ENCODE measurements at places on chromosomes 3 and 15.

DNA sequence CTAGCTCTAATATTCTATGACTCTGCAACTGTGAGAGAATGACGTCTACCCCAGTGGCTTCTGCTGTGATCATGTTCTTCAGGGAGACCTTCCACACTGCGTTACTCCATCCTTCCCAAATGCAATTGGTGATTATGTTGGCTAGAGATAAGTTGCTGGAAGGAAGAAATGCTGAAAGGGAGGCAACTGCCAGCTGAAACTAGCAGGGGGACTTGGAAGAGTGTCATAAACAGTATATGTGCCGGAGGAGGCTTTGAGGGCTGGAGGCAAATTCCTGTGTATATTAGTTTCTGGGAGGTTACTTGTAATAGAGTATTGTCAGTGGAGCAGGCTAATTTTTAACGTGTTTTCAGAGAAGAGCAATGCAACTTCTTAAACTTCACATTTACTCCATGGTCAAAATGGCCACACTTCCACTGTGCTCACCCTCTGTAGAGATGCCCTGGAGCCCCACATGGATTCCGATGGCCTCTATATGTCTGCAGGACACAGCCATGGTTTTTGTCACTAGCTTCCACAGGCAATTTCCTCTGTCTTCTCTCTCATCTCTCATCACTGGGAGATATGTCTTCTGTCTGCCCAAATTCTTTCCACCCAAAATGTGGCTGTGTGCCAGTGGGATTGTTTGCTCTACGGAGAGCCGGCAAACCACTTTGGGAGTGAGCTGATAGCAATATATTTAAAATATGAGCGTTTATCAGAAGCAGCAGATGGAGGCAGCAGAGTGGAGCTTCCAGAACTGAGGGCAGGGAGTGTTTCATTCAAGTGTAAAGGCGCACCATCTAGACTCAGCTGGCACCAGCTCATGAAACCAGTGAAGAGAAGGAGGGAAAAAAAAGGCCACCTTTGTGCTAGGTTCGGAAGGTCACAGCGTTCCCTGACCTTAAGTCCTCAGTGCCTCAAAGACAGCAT lies 13.3 kb upstream of the CD47 start:
- no peak for DNase-seq

DNA sequence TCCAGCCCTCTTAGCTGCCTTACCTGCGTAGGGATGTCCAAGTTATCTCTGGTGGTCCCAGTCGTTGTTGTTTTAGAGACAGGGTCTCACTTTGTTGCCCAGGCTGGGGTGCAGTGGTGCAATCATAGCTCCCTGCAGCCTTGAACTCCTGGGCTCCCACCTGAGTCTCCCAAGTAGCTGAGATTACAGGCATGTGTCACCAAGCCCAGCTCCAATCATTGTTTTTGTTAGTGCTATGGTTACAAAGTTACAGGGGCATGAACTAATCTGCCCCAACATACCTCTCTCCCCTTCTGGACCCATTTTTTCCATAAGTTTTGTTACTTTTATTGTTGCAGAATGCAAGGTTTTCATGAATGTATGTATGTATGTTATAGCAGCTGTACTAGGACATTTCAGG lies 54.7 kb downstream of the CTDSPL2 start:
- DNase-seq: no peak

- DNase-seq: no peak
These were observed 18.5 kb upstream of the EPHB1 start for GRCh38 chr3:134776518-134776917.

- DNase-seq: no peak
These were observed 536 bp downstream of the SNAPC5 start for GRCh38 chr15:66496951-66497501.

DNA sequence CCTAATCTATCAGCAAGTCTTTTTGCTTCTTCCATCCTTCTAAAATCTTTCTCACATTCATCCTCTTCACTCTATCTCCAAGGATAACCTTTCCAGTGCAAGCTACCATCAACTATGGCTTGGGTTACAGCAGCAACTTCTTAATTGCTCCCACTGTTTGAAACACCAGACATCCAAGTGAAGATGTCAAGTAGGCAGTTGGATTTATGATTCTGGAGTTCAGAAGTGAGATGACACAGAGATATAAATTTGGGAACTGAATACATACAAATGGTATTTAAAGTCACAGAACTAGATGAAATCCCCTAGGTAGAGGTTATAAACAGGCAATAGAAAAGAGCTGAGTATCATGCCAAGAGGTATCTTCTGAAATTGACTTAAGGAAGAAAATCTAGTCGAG lies 3.7 kb downstream of the UBR1 start:
- no peak for DNase-seq

DNA sequence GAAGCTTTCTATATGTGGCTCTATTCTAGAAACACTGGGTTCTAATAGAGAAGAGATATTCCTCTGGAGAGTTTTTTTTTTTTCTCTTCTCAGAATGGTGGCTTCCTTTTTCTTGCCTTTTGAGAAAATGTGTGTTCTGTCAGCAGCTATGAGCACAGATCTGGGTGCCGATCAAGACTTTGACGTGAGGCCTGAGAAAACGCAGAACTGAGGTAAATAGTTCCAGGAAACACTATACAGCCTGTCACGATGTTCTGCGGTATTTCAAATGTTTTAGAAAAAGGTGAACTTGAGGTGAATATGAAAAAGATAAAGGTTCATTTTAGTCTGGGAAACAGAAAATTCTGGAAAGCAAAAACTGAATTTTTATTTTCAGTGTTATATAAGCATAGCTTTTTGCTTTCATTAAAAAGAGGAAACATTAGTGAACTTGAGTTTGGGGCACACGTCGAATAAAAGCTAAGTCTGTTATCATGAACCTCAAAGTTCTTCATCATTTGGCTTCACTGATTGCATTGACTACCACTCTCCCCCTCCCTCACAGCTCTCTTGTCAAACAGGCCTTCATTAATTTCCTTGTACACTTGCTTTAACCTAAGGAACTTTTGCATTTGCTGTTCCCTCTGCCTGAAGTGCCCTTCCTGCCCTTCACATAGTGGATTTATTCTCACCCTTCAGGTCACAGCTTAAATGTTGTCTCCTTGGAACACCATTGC lies 265.1 kb downstream of the NFKBIZ start:
- no peak for DNase-seq

DNA sequence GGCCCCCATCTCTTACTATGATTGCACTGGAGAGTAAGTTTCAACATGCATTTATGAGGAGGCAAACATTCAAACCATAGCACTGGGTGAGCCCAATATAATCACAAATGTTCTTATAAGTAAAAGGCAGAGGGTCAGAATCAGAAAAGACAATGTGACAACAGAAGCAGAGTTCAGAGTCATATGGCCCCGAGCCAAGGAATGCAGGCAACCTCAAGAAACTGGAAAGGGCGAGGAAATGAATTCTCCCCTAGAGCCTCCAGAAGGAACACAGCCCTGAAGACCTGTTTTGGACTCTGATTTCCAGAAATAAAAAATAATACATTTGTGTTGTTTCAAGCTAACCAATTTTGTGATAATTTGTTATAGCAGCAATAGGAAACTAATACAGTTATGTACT lies 81.3 kb upstream of the ABI3BP start:
- DNase-seq: no peak

GRCh38 chr15:36484038-36484778 lies 95.2 kb upstream of the CDIN1 start:
- DNase-seq: no peak

DNA sequence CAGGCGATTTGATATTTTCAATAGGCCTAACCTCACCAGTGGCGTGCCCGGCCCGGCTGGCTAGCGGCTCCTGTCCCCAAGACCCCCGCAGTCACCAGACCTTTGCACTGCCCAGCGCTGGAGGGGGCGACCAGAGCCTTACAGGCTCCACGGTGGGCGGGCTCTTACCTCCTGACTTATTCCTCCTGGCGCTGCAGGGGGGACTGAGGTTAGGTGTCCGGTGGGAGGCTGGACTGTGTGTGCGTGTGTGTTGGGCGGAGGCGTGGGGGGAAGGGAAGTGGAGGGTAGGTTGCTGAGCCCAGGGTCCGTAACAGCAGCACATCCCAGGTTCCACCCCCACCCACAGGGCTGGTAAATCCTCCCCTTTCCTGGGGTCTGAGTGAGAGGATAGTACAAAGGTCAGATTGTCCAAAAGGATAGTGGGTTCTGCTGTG lies 27.5 kb upstream of the THRB start:
- no peak for DNase-seq

DNA sequence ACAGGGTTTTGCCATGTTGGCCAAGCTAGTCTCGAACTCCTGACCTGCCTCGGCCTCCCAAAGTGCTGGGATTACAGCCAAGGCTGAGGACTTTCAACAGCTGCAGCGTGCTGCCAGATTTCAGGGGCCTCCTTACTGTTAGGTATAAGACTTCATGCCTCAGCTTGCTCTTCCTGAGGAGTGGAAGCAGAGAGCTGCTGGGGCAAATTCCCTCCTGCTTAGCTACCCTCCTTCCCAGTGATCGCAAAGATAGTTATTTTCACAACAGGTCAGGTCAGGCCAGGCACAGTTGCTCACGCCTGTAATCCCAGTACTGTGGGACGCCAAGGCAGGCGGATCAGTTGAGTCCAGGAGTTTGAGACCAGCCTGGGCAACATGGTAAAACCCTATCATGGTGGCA lies 2.6 kb upstream of the CPNE9 start:
- no peak for DNase-seq

- no peak for DNase-seq
These were observed 70.7 kb downstream of the TOP2B start for GRCh38 chr3:25594007-25594502.

DNA sequence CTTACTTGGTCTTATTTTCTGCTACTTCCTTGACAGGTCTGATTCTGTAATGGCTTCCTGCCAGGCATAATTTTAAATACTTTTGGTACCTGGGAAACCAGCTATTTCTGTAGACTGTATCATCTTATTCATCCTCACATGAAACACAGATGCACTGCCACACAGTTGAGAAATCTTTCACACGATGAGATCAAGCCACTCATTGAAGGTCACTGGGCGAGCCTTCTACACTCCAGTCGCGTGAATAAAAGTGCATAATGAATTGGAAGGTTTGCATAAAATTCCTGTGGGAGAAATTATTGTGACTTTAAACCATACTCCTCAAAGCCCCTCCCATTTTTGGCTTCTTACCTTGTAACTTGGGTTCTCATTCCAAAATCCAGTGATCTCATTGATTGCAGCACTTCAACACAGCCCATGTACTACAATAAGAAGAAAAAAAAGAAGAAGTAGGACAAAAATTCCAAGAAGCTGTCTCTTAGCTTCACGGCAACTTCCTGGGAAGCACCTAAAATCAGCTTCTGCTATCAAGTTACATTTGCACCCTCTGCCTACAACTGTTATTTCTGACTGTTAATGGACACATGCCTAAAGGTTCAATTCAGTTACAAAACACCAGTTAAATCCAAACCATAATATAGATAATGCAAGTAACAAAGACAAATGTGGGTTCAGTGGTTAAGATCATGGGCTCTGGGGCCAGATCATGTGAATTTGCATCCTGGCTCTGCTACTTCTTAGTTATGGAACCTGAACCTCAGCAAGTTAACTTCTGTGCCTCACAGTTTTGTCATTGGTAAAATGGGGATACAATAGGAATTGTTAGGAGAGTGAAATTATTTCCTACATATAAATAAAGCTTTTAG lies 39.0 kb downstream of the SHC4 start:
- no peak for DNase-seq

- no peak for DNase-seq
These were observed 188.4 kb upstream of the ST8SIA2 start for GRCh38 chr15:92205255-92205739.

DNA sequence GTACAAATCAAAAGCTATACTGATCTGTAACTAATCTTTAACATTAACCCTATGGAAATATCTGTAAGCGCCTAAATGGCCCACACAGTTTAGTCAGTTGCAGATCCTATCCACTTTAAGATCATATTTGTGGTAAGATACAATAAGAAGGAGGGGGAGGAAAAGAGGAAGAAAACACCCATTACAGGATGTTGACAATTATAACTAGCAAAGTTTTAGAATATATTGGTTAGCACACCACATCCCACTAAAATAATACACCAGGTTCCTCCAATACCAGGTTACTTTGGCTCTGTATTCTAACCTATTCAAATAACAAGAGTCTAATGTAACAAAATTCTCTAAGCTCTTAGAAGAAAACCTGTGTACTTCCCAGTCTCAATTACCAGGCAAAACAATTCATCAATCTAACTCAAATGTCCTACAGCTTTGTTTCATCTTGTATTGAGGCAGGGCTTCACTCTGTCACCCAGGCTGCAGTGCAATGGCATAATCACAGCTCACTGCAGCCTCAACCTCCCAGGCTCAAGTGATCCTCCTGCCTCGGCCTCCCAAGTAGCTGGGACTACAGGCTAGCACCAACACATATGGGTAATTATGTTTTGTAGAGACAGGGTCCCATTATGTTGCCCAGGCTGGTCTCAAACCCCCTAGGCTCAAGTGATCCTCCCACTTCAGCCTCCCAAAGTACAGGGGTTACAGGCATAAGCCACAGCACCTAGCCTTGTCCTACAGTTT lies 4.2 kb downstream of the SLC4A7 start:
- DNase-seq: no peak

- DNase-seq: no peak
These were observed 28.6 kb upstream of the KBTBD12 start for GRCh38 chr3:127886231-127886955.

GRCh38 chr15:43105077-43105736 lies 631 bp downstream of the UBR1 start:
- peak; percentile 24 for DNase-seq

GRCh38 chr3:191282251-191283185 lies 46.7 kb upstream of the CCDC50 start:
- no peak for DNase-seq

GRCh38 chr3:141388395-141388794 lies 20.1 kb downstream of the ZBTB38 start:
- no peak for DNase-seq

- DNase-seq: no peak
These were observed 17.7 kb downstream of the CLEC3B start for GRCh38 chr3:45043728-45044299.

GRCh38 chr3:8657804-8658305 lies 13.3 kb upstream of the SSUH2 start:
- no peak for DNase-seq

DNA sequence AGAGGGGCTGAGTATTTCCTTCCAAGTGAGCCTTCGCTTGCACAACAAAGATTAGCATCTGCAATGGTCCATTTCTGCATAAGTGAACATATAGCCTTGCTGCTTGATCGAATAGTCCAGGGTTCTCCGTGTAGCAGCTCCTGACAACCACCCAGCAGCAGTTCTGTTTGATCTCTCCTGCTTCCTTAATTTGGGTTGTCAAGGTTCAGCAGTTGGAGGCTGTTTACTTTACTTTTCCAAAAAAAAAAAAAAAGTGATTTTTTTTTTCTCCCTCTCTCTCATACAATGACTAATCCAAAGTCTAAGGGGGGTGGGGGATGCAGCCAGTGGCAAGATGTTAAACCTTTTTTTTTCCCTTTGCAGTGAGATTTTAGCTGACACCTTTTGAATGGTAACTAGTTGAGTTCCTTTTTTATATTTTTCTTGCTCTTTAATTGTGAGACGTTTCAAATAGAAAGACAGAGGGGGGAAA lies 3.6 kb downstream of the FOXP1 start:
- no peak for DNase-seq

Measured in effector memory CD4-positive, alpha-beta T cell (primary cell).